Breast epithelium (tissue), 4 donors: ENCODE measurements at places on chromosomes 12 and 14.

GRCh38 chr14:106883218-106883692 is 1356.9 kb downstream of the TMEM121 start:
- DNase-seq = no peak

GRCh38 chr14:87869619-87870583 is 123.1 kb downstream of the GALC start:
- DNase-seq = no peak

DNA sequence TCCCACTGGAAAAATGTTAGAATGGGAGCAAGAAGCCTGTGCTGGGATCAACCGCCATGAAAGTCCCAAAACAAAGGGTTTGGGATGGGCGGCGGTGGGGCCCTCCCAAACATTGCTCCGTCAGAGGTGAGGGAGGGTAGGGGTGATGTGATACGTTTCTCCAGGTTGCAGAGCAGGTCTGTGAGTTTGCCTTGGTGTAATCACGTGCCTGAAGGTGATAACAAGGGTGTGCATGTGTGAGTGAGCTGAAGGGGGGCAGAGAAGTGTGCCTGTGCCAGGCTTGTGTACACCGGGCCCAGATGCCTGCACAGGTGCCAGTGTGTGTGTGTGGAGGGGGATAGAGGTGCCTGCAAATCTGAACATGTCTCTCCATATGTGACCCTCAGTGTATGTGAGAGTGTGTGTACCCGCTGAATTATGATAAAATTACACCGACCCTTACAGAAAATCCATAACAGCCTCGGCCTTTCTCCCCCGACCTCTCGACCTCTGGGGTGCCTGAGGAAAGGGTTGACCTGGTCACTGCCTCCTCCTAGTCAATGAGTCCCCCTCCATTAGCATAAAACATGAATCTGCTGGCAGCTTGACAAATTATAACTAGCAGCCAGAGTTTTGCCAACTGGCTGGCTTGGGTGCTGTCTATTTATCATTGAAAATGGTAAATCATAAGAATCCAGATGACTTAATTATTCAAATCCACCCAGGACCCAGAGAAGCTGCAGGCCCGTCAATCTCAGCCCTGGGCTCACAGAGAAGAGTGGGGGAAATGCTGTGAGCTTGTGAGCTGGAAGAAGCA is 55.6 kb downstream of the SMUG1 start:
- DNase-seq = no peak

DNA sequence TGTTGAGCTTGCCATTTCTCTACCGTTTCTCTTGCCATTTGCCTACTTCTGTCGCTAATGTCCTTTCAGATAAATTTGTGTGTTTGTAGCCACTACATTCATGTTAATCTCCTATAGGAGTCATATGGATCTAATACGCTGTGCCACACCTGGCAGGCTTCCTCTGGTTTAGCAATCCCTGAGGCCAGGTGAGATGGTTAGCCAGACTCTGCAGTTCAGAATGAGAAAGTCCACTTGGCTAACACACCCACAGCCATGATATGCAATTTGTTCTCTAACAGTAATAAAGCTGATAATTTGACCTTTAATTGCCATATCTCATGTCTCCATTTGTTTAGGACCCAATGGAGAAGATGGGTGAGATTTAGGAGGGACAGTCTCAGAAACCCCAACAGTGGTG is 1261.6 kb upstream of the TMEM132C start:
- no peak for DNase-seq

DNA sequence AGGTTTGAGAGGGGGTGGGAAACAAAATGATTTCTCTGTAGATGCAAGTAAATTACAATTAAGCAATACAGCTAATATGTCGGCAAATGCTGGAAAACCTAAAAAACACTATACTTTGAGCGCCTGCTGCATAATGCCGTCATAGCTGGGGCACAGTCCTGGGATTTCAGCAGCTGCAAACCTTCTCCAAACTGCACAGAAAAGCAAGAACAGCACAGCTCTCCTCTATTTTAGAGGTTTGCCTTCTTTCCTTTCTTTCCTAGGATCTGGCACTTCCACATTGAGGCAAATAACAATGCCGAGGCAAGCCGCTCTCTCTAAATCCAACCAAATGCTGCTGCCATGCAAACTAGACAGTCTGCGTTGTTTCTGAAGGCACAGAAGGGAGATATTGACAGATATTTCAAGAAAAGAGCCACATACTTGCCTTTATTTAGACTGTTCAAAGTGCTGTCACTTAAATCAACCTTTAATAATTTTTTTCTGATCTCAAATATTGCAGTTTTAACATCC is 287.1 kb upstream of the G2E3 start:
- no peak for DNase-seq

DNA sequence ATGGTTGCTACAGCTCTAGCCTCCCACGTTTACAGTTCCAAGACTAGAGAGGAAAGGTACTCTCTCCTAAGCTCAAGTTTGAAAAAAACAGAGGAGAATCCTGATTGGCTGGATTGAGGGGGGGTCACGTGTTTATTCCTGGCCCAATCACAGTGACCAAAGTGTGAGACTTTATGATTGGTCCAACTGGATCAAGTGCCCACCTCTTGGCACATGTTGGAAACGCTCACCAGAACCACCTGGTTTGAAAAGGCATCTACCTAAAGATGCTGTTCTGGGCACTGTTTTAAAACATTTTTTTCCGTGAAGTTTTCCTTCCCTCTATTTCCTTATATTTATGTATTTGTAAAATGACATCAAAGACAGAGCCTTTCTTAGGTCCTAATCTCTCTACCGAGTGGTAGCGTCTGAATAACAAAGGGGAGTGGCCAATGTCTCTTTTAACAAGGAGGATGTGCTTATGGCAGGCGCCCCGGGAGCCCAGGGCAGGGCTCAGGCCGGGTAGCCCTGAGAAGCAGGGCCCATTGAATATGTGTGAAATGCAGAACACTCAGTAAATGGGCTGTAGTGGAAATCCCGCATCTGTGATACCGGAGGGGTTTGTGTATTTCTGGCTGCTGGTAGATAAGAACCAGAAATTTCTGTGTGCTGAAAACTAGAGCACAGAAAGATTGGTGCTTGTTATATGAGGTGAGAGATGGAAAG is 146.2 kb downstream of the ATP23 start:
- no peak for DNase-seq

- no peak for DNase-seq
These were observed 1079.4 kb downstream of the TMEM121 start for GRCh38 chr14:106605548-106606448.

DNA sequence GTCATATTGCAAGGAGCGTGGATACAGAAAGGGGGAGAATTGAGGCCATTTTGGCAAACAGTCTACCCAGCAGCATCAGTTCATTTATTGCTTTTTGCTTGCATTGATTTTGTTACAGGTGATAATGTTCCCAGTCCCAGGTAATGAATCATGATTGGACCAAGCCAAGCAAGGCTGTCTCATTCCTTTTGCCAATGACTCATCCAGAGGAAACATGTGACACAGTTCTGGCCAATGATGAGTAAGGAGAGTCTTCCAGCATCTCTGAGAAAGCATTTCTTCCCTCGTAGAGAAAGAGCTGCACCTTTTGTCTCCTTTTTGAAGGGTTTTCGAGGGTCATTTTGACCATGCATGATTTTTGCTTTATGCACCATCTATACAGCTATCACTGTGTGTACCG is 68.2 kb downstream of the SLC15A4 start:
- DNase-seq = no peak

DNA sequence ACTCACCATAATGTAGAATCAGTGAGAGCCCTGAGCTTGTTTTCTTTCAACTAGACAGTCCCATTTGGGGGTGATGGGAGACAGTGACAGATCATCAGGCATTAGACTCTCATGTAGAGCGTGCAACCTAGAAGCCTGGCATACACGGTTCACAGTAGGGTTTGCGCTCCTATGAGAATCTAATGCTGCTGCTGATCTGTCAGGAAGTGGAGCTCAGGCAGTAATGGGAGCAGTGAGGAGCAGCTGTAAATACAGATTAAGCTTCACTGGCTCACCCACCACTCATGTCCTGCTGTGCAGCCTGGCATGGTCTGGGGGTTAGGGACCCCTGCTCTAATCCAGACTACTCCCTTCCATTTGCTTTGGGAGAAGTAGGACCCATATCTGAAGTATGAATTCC is 55.6 kb downstream of the FNTB start:
- no peak for DNase-seq

- no peak for DNase-seq
These were observed 1094.4 kb downstream of the BCL11B start for GRCh38 chr14:98177551-98177950.

- DNase-seq = no peak
These were observed 21.0 kb upstream of the ANP32D start for GRCh38 chr12:48451372-48451771.

GRCh38 chr14:26486922-26487321 is 110.9 kb downstream of the NOVA1 start:
- no peak for DNase-seq

- no peak for DNase-seq
These were observed 693 bp downstream of the MAP3K9 start for GRCh38 chr14:70808416-70809224.

GRCh38 chr12:53004178-53004577 is 2.1 kb upstream of the EIF4B start:
- no peak for DNase-seq

DNA sequence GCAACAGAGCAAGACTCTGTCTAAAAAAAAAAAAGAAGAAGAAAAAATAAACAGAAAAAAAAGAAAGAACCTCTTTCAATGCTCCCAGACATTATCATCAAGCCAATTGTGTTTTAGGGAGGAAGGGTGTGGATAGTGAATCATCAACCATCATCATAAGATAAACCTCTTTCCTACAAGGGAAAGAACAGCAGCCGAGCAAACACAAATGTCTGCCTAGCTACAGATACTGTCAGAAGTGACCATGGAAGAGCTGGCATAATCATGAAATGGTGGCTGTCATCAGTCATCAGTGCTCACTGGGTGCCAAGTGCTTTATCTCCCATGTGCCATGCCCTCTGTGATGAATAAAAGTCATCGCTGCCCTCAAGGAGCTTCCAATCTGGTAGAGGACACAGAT is 46.6 kb downstream of the SLC17A8 start:
- DNase-seq = no peak

DNA sequence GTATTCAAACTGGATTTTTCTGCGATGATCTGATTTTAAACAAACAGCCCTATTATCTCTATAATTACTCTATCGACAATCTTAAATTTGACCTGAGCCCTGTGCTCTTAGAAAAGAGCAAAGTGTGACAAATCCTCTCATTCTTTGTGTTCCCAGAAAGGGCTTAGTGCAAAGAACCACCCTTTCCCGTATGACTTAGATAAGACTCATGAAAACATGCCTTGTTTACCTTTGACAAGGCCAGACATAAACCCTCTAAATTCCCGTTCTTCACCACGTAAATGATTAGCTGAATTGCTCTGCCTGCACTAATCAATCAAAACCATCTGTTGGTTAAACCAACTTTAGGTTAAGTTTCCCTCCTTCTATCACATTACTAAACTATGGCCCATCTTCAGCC is 285.7 kb upstream of the SEL1L start:
- no peak for DNase-seq

DNA sequence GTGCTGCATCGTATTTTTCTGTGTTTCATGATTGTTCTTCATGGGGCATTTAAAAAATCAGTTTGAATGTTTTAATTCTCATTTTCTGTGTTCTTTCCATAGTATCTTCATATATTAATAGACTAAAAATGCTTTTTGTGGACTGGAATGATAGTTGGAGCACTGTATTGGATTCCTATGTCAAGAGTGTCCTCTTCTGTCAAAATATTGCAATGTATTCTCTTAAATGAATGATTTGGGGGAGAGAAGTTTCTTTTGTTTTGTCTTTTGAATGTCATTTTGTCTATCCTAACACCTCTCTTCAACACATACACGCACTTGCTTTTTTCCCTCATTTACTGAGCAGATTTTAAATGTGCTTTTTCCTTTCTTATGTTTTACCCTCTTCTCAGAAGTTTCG is 4.7 kb upstream of the EIF2S3B start:
- no peak for DNase-seq

GRCh38 chr14:57462551-57462950 is 31.1 kb downstream of the CCDC198 start:
- DNase-seq = no peak

DNA sequence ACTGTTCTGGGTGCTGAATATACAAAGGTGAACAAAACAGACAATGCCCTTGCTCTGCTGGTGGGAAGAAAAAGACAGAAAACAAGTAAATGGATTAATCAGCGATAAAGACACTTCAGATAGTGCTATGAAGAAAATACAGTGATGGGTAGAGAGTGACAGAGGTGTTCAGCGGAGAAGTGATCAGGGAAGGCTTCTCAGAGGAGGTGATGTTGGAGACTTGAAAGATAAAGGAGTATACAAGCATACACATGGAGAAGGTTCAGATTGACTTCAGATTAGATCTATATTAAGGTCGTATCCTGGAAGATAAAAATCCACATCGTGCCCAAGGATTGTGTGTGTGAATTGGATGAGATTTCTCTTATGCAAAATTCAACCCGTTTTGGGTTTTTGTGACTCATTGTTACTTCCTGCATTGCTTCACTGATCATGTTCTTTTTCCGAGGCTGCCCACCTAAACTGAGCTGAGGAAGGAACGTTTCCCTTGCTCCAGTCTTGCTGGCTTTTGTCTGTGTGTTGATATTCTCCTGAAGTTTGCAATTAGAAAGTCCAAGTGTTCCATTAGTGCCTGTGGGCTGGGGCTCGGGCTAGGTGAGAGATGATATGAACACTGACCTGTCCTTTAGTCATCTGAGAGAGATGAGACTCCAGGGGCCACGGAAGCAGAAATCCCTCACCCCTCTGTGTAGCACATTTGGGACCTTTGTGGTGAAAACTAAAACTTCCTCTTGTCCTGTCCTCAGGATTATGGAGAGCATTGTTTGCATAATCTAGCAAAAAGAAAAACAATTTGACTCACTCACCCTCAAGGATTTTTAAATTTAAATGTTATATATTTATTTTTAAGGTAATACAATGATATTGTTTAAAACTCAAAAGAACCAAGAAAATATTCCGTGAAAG is 27.6 kb downstream of the PLXNC1 start:
- DNase-seq = no peak

- DNase-seq = no peak
These were observed 68.7 kb upstream of the MAP1LC3B2 start for GRCh38 chr12:116490471-116490870.

GRCh38 chr12:120067901-120068300 is 48.7 kb downstream of the RAB35 start:
- DNase-seq = no peak

- no peak for DNase-seq
These were observed 304.1 kb downstream of the SNAPC1 start for GRCh38 chr14:62066304-62066703.

DNA sequence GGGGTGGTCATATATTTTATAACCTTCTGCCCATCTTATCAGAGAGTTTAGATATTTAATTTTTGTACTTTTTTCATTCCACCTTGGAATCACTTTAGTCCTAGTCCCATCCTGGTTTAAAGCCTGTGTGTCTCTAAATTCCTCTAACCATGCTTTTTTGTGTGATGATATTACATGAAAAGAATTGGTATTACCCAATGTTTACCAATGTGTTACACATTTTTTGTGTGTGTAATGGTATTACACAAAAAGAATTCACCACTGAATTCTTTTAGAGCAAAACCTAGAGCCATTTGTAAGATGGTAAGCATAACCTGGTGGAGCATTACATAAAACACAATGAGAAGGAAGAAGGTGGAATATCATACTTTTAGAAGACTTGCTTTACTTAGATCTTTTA is 77.5 kb downstream of the FAR2 start:
- no peak for DNase-seq

GRCh38 chr12:109613649-109614455 is 40.3 kb downstream of the MVK start:
- DNase-seq = no peak

GRCh38 chr14:91708795-91709194 is 23.1 kb downstream of the CATSPERB start:
- DNase-seq = no peak

- no peak for DNase-seq
These were observed 1.7 kb upstream of the KLRG1 start for GRCh38 chr12:8987685-8988084.

- no peak for DNase-seq
These were observed 49.9 kb downstream of the HELB start for GRCh38 chr12:66352197-66352596.
